GOT3 (cell line): ENCODE measurements at places on chromosomes 7 and 10.

GRCh38 chr10:124403548-124403947 is 15.2 kb downstream of the OAT start:
- no peak for DNase-seq

GRCh38 chr10:30502266-30503060 is 68.5 kb downstream of the MAP3K8 start:
- no peak for DNase-seq

DNA sequence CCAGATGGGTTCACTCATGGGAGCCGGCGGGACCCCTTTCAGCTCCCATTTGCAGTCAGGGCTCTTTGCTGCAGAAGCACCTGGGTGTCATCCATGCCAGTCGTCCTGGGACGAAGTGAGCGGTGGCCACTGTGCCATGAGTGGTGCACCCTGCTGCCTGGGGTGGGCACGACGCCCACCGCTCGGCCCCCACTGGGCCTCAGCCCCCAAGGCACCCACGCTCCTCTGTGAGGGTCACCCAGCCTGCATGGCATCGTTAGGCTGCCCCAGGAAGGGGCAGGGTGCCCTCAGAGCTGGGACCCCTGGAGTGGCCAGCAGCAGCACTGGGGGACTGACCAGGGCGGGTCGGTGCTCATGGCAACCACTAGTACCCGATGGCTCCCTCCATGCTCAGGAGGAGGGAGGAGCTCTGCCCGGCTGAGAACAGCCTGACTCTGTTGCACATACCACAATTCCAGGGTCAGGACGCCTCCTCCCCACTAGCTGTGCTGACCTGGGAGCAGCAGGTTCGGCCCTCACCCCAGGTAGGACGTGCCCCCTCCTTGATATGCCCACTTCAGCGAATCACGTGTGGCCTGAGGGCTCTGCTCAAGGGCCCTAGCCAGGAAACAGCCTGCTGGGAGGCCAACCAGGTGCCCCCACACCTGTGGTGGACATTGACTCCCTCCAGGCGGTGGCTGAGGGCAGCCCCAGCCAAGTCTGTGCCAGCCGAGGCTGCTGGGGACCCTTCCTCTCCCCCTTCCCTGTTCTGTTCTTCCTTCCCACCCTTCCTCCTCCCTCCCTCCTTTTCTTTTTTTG is 28.5 kb upstream of the CFAP46 start:
- no peak for DNase-seq

- no peak for DNase-seq
Observed at GRCh38 chr7:24963218-24963617, 16.8 kb downstream of the OSBPL3 start.

DNA sequence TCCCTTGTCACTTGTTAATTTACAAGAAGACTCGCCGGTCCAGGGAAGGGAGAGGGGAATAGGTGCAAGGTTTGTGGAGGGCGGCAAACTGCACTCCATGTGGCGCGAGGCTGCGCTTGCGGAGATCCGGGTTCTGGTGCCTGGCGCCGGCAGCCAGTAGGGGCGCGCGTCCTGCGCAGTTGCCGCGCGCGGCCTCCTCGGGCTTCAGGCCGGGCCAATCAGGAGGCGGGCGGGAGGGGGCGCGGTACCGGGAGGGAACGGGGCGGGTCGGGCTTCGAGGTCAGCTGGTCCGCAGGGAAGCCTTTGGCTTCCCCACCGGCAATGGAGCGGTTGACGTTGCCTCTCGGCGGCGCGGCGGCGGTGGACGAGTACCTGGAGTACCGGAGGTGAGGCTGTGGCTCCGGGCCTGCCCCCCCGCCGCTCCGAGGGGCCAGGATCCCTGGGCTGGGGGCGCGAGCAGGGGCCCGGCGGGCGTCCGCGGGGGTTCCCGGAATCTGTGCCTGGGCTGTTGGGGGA is at the start of gene FAM221A:
FAM221A (plus strand) TSS at position 302 of the 516 bp plus-strand sequence; CDS start at position 322, 20 bp downstream.
- DNase-seq: peak; percentile 52

GRCh38 chr7:7443806-7444350 is 91.8 kb downstream of the COL28A1 start:
- DNase-seq: no peak

- DNase-seq: no peak
Observed at GRCh38 chr10:44439239-44439957, 54.5 kb upstream of the CXCL12 start.

GRCh38 chr7:131489196-131489595 is 67.2 kb downstream of the PODXL start:
- no peak for DNase-seq

- DNase-seq: no peak
Observed at GRCh38 chr7:155296006-155296787, 1.5 kb upstream of the INSIG1 start.

GRCh38 chr7:28136885-28137284 is 43.7 kb downstream of the JAZF1 start:
- no peak for DNase-seq

- no peak for DNase-seq
Observed at GRCh38 chr10:124820121-124820520, 18.5 kb downstream of the ABRAXAS2 start.

DNA sequence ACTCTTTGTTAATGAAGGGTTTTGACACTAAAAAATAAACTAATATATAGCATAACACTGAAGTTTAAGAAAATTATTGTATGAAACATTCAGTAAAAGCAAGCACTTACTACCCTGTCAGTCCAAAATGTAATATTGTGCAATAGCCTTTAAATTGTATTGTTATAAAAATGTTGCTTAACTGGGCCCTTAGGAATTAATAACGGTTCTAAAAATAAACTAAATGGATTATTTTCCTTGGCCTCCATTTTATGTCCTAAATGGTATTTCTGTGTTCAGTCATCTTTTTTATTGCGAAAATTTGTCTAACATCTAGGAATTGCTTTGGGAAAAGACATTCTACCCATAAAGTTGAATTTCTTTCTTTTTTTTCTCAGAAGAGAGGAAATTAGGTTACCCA is 49.0 kb upstream of the ABI1 start:
- no peak for DNase-seq

DNA sequence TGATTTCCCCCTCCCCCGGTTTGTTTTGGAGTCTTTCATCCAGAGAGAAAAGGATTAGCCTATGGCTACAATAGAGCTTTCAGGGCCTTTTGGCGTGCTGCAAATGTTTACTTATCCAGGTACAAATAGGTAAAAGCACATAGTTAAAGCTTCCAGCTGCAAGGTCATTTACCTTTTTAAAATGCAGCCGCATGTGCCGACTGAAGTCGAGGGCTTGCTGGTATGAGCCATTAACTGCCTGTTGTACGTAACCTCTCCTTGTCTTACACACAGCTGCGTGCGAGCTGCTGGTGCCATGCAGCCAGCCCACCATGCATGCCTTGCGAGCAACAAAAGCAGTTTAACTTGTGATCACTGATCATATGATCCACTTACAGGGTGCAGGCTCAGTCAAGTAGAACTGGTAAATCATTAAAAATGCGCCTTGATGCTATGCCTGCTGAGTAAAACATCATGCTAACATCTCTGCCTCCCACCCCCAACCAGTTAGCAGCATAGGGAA is 866.4 kb downstream of the LRMDA start:
- no peak for DNase-seq

- no peak for DNase-seq
Observed at GRCh38 chr10:517241-517830, 172.1 kb downstream of the DIP2C start.

DNA sequence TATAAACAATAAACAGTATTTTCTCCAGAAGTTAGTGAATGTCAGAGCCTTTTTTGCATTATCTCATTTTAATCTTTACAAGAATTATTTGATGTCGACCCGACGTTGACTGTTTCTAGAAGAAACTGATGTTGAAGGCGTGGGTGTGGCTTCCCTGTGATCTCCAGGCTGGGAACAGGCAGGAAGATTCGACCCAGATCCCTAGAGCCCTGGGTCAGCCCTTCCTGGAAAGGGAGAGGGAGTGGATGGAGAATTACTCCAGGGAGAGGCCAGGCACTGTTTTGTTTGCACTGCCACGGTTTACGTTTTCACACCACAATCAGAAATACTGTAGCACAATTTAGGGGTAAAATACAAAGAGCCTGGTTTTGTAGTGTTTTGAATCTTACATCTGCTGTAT is 133.1 kb downstream of the ADARB2 start:
- DNase-seq: no peak

GRCh38 chr10:122112625-122113160 is 123.7 kb downstream of the TACC2 start:
- peak; percentile 69 for DNase-seq

GRCh38 chr7:14016950-14017349 is 27.5 kb upstream of the ETV1 start:
- no peak for DNase-seq

DNA sequence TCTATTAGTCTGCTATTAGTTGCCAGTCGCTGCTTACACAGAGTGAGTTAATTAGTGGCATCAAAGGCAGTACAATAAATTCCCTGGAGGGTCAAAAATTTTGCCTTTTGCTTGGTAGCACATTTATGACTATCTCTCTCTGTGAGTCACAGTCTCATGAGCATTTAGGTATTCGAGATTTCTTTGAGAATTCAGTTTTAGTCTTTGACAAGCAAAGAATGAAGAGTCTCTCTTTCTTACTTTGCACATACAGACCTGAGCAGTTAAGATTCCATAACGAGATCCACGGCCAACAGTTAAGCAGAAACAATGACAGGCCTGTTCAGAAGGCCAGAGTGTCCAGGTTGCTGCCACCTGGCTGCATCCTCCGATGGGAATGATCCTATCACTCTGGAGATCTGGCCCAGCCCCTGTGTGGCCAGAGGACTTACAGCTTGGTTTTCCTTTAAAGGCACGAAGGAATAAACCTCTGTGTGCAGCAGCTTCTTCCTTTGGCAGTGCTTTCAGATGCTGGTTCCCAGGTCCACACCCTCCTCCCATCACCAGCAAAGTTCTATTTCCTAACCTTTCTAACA is 80.6 kb downstream of the GLI3 start:
- no peak for DNase-seq

- DNase-seq: peak; percentile 3
Observed at GRCh38 chr7:79452032-79452494, 1.4 kb downstream of the MAGI2 start.

GRCh38 chr7:45592230-45592991 is 18.2 kb downstream of the ADCY1 start:
- DNase-seq: no peak

DNA sequence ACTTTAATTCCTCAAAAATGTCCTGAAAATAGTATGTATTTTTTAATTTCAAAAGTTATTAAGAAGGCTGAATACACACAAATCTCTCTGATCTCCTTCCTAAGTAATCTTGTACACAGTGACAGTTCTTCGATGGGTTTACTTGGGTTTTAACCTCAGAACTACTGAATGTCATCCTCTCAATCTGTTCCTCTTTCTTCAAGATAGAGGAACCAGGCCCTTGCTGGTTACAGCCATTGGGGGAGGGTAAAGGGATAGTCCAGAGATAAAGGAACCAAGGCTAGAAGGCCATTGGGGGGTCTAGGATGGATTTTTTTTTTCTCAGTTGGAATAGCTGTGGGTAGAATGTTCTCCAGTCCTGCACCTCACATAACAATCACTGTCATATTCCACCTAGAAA is 224.9 kb downstream of the SKIDA1 start:
- no peak for DNase-seq

DNA sequence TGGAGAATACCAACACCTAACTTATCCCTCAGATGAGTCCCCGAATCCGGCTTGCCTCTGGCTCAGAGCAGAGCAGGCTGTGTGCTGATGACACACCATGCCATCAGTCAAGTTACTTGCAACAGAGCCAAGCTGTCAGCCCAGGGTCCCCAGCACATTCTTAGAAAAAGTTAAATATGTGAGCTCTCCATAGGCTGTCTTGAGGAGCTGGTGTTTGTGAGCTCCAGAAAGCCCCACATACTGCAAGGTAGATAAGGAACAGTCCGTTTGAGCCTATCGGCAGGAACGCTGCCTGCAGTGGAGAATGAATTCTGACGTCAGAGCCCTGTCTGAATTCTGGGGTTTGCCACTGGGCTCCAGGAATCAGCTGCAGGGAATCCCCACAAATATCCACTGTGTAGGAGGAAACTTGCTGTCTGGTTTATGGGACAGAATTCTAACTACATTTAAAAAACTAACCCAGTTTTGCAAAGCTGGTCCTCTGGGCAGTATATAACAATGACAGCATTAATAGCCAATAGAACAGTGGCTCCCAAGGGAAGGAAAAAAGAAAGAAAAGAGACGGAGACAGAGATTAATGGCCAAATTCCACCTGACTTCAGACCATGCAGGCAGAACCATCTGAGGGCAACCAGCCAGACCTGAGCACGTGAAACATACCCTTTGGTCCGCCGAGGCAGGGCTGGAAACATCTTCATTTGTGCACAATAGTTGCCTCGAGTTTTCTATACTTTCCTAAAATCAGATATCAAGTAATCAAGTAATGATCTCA is 3.6 kb downstream of the SFXN4 start:
- no peak for DNase-seq

DNA sequence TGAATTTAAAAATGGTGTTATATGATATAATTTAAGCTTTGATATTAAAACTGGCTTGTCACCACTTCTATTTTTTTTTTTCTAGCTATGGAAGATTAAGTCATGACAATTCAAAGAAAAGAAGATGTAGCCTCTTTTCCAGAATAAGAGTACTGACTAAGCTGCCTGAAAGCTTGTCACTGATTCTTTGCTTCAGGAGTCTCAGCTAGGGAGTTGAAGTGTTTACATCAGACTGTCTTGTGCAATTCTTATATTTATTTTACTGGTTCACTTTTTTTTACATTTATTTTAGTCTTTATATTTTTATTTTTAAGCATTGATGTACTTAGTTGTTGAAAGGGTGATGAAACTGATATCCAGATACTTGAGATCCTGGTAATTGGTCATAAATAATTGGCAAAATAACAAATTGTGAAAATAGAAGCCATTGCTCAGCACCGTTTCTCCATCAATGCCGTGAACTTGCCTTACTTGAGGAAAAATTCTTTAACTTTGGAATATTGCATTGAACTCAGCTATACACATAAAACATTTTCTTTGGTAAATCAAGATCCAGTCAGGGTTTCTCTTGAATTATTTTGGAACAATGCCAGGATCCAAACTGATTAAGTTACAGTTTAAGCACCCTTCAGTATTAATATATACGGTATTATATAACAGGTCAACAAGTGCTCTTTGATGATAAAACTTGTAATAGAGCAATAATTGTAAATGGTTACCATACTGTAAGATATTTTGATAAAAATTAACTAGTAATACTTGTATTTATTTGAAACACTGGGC is 156.4 kb downstream of the PHTF2 start:
- no peak for DNase-seq

- DNase-seq: no peak
Observed at GRCh38 chr10:36564433-36564832, 561.0 kb upstream of the ANKRD30A start.

DNA sequence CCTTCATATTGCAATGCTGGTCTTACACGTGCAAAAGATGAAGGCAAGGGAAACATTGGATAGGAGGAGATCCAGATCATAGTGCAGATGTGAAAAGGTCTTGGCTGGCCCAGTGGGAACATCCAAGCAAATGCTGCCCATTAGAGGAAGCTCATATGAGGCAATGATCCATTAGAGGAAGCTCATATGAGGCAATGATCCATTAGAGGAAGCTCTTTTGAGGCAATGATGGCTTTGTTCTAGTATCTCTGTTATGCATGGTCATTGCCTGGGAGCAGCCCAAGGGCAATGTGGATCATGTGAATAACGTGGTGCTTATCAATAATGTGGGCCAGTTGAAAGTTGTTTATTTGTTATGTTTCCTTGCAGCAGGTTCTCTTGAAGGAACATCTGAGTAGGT is 37.8 kb downstream of the STEAP4 start:
- DNase-seq: no peak

- DNase-seq: no peak
Observed at GRCh38 chr7:137704723-137705122, 142.1 kb downstream of the DGKI start.
